ENCODE measurements at places on chromosomes 13 and 19. TPM values are rescaled to one million over a fixed set of nuclear protein-coding genes. Genes with fewer than 3 reads are reported as not detected.

JSRP1 gene
- not detected for total RNA-seq

MRPL57 gene
- total RNA-seq = 34.6 TPM

CDC42EP5 gene
- total RNA-seq = 33.2 TPM

OR10H1 gene
- total RNA-seq = not detected

C5AR2 gene
- 0.18 TPM for total RNA-seq

CIC gene
- total RNA-seq = 34.0 TPM

ZNF560 gene
- 0.53 TPM for total RNA-seq

SHISA2 gene
- total RNA-seq = not detected

NEK5 gene
- total RNA-seq = not detected

Data from myometrial cell (primary cell).